ENCODE measurements at places on chromosomes 2 and 18.

- DNase-seq, result peak; percentile 91
Observed at GRCh38 chr18:58180738-58181353, 136.8 kb downstream of the NEDD4L start.

DNA sequence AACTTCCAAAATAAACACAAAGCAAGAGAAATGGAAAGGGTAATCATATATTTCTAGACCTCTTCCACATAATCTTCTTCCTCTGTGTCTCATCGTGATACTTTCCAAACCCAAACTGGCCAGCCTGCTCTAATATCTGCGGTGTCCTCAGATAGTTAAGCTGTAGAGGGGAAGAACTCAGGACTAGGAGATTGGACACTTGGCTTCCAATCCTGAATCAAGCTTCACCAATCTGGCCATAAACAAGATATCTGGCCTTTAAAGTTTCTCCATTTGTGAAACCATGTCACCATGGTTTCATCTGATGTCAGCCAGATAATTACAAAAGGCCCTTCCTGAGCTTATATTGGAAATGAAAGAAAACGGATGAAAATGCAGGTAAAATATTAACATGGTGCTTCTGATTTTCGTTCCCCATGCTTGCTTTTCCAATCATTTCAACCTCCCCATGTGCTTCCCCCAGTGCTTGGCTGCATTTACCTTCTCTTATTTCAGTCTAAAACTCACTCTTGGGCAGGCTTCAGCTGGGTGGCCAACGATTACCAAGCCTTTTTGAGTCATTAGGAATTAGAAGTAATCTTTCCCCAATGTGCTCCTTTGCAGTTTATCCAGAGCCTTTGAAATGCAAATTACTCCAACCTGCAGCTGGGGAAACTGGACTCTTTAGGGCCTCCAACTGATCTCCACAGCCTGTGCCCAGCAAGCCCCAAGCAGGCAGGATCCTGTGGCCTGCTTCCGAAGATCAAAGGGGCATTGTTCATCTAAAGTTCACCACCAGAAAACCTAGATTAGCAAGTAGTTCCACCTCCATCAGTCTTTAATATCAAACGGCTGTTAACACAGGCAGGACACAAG is 44.5 kb upstream of the MYCN start:
- no peak for DNase-seq

GRCh38 chr2:156465573-156465972 is 29.4 kb downstream of the GPD2 start:
- no peak for DNase-seq

DNA sequence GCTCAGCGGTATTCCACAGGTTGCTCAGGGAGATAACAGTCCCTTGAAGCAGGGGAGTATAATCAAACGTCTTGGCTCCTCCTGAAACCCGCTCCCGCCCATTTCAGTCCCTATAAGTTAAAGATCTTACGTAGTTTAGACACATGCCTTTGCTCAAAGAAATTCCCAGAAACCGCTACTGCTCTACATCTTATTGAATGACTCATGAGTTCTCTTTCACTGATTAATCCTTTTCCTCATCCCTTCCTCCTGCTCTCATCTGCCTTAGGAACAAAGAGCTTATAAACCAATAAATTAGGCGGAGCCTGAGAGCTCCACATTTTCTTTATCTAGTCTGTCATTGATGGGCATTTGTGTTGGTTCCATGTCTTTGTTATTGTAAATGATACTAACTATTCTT is 4.2 kb upstream of the SERPINB4 start:
- no peak for DNase-seq

DNA sequence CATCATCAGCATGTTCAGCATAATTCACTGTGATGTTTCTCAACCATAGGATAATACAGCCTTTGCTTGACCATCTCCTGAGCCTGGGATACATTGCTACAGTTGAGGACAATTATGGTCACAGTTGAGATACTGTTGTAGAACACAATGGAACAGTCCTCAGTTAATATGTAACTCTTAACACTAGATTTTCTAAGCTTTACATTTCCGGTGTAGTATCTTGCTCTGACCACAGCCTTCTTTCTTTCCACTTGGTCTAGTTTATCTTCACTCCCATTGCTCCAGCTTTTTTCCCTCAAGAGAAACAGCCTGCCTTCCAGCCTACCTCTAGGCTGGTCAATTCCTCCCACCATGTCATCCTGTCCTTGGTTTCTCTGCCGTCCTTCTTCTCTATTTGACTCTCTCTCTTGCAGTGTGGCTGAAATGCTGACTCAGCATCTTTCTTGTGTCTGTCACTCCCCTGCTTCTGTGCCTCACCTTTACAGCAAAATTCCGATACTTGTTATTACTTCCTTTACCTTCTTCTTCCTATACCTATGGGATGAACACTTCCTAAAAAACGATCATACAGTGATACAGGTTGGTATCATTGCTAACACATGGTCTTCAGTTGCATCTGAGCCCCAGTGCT is 80.5 kb downstream of the CTNNA2 start:
- DNase-seq, result no peak

DNA sequence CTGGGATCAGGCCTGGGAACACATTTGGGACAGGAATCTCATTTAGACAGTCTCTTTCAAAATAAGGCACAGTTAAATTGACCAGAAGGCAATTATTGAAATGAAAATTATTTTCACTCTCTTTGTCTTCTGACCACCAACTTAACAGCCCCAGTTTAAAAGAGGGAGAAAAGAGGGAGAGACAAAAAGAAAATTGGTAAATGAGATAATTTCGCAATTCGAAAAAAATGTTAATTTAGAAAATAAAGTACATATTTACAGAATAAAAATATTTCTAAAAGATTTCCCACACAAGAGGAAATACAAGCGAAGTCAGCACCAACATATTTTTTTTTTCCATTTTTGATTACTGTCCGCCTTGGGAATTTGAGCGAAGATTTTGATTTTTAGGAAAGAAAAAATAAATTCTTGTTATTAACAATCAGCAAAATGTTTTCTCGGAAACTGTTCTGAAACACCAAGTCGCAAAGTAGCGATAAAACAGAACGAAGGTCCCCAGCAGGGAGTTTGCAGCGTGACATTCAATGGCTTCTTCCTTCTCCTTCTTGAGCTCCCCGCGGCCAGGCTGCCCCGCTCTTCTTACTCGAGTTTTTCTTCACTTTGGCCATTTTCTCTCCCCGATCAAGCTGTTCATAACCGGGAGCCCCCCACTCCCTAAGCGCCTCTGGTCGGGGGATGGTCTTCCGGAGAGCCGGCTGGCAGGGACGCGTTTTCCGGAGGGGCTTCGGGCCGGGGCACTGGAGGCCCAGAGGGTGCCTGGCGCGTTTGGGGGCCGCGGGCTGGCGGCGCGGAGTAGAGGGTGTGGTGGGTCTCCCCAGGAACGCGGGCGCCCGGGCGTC is 5.0 kb downstream of the SP9 start:
- DNase-seq, result peak; percentile 73

GRCh38 chr18:51092117-51092516 is 62.1 kb downstream of the SMAD4 start:
- DNase-seq, result no peak

DNA sequence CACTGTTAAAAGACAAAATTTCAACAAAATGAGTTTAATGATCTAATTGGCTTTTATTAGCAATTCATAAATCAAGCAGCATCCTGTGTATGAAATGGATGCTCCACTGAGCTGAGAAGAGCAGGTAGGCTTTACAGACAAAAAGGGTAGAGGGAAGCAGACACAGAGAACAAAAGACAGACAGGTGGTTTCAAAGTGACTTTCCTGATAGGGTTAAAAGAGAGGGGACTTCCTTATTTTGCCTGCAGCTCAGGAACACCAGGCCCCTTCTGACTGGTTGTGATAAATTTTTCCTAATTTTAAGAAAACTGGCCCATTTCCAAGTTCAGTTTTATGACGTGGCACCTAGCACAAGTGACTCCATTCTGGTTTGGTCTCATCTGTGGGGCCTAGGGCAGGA is 11.9 kb downstream of the TEX51 start:
- no peak for DNase-seq

GRCh38 chr2:227462462-227462951 is 9.4 kb upstream of the AGFG1 start:
- no peak for DNase-seq

- DNase-seq, result no peak
Observed at GRCh38 chr2:154556146-154556545, 142.3 kb upstream of the KCNJ3 start.

DNA sequence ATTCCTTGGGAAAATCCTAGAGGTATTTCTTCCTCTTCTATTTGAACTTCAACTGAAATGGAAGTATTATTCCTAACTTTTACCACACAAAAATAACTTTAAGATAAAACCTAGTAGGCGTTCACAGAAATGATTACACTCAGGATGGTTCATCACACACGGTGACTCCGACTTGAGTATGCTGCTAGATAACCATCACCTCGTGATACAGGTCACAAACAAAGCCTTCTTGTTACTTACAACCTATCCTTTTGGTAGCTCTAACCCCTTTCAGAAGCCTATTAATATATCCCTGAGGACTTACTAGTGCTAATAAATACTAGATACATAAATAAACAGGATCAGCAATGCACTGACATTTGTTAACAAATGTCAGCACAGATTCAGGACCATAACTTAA is 101.0 kb upstream of the DNER start:
- DNase-seq, result no peak

GRCh38 chr2:27729198-27729597 is 42.3 kb upstream of the MRPL33 start:
- no peak for DNase-seq

DNA sequence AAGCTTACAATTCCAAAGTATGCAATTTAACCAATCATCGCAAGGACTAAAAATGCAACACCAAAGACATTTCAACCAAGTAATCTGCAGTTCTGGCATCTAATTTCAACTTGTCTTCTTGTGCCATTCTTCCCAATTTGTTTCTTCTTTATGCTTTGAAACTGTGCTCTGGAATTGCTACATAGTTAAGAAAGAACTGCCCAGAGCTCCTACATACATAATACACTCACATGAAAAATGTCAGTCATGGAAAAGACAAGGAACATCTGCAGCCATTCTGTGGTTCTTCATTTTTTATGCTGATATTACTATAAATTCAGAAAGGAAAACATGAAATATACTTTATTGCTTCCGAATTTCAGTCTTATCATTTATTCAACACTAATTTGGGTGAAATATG is 4.4 kb downstream of the EPB41L3 start:
- no peak for DNase-seq

DNA sequence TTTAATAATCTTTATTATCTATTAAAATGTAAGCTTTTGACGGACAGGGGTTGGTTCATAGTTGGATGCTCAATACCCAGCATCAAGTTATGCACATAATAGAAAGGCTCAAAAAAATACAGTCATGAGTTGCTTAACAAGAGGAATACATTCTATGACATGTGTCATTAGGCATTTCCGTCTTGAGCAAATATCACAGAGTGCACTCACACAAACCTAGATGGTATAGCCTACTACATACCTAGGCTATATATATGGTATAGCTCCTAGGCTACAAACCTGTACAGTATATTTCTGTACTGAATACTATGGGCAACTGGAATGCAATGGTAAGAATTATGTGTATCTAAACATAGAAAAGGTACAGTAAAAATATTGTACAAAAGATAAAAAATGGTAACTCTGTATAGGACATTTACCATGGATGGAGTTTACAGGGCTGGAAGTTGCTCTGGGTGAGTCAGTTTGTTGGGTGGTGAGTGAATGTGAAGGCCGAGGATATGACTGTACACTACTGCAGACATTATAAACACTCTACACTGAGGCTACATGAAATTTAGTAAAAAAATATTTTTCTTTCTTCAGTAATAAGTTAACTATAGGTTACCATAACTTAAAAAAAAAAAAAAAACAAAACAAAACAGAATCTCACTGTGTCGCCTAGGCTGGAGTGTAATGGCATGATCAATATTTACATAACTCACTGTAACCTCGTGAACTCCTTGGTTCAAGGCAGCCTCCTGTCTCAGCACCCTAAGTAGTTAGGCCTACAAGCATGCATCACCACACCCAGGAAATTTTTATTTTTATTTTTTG is 201.2 kb downstream of the NBAS start:
- DNase-seq, result peak; percentile 69

- peak; percentile 99 for DNase-seq
Observed at GRCh38 chr2:60881047-60881932, at the start of gene REL. REL (plus strand) TSS chr2:60881574; CDS start chr2:60881841, 267 bp downstream.

GRCh38 chr2:237895544-237896506 is 36.4 kb downstream of the RAMP1 start:
- DNase-seq, result peak; percentile 77

- DNase-seq, result no peak
Observed at GRCh38 chr2:22444281-22444680, 940.7 kb upstream of the KLHL29 start.

GRCh38 chr2:73107211-73107926 is 5.4 kb downstream of the RAB11FIP5 start:
- peak; percentile 85 for DNase-seq

GRCh38 chr2:202705446-202706020 is 70.8 kb downstream of the FAM117B start:
- DNase-seq, result no peak

- DNase-seq, result peak; percentile 58
Observed at GRCh38 chr18:48639772-48640432, 101.1 kb downstream of the CTIF start.

- peak; percentile 84 for DNase-seq
Observed at GRCh38 chr2:42086500-42086953, 38.7 kb downstream of the PKDCC start.

- peak; percentile 72 for DNase-seq
Observed at GRCh38 chr2:134718817-134719814, at the start of gene TMEM163. TMEM163 (minus strand) TSS chr2:134719000.

GRCh38 chr18:28559511-28559910 is 382.6 kb upstream of the CDH2 start:
- no peak for DNase-seq

DNA sequence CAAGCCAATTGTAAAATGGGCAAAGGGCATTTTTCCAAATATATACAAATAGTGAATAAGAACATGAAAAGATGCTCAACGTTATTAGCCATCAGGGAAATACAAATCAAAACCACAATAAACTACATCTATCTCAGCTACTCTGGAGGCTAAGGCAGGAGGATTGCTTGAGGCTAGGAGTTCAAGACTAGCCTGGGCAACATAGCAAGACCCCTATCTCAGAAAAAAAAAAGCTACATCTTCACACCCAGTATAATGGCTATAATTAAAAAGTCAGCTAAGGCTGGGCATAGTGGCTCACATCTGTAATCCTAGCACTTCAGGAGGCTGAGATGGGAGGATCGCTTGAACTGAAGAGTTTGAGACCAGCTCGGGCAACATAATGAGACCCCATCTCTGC is 12.6 kb upstream of the NCL start:
- no peak for DNase-seq

DNA sequence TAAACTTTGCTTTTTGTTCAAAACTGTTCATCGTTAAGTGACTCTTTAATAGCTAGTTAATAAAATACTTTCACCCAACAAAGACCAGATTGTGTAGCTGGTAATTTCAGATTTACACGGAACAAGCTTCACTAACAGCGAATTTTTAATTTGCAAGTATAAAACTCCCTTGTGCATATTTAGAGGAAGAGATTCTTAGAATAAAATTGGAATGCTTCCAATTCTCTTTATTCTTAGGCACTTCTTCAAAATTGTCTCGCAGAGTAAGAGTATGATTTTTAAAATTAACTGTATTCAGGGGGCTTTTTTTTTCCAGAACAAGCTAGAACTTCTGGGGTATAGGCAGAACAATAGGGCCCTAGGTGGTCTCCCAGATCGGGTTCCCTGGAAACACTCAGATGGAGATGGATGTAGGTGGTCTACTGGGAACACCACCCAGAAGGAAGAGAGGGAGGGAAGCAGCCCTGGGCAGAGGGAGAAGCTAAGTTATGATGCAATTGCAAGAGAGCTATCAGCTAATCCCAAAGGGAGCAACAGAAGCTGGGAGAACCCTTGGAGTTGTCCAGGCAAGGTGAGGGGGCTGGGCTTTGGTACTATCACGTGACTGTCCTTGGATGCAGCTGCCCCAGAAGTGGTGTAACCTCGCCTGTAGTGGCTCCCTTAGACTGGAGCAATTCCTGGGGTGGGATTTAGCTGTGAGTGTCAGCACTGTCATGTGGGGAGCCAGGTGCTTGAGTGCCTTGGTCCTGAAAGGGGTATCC is 151.7 kb upstream of the ASB18 start:
- peak; percentile 38 for DNase-seq
